Stimulated activated CD4-positive, alpha-beta T cell treated with anti-CD3 and anti-CD28 coated beads, Interleukin-15, amount 100 ng/mL, for 1 hour (primary cell): ENCODE measurements at places on chromosomes 6 and 20.

DNA sequence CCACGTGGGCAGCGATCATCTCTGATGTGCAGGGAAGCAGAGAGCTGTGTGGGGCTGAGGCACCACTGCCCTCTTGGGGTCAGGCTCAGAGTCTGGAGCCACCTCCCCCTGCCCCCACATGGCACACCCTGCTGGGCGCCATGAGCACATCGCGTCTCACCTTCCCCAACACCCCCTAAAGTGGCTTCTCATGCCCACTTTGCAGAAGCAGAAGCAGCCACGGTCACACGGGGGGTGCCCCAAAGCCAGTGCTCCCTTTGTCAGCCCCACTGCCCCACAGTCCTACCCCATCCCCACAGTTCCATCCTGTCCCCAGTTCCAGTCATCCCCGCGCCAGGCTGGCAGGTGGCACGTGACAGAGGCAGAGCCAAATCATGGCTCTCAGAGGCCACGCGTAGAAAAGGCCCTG lies 19.5 kb downstream of the SDCBP2 start:
- DNase-seq = no peak

DNA sequence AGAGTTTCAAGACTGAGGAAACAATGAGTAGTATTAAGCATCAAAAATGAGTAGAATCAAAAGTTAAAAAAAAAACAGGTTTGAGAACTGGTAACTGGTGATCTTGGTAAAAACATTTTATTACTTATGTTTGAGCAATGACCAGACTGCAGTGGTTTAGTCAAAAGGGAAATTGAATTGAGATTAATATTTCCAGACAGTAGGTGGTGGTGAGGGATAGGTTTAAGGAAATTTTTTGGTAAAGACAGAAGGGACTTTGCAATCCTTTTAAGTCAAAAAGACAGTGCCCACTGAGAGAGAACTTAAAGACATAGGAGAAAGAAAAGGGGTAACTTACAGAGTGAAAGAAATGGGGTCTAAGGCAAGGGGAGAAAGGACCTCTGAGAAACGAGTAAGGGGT lies 156.9 kb downstream of the ASCC3 start:
- DNase-seq = no peak

DNA sequence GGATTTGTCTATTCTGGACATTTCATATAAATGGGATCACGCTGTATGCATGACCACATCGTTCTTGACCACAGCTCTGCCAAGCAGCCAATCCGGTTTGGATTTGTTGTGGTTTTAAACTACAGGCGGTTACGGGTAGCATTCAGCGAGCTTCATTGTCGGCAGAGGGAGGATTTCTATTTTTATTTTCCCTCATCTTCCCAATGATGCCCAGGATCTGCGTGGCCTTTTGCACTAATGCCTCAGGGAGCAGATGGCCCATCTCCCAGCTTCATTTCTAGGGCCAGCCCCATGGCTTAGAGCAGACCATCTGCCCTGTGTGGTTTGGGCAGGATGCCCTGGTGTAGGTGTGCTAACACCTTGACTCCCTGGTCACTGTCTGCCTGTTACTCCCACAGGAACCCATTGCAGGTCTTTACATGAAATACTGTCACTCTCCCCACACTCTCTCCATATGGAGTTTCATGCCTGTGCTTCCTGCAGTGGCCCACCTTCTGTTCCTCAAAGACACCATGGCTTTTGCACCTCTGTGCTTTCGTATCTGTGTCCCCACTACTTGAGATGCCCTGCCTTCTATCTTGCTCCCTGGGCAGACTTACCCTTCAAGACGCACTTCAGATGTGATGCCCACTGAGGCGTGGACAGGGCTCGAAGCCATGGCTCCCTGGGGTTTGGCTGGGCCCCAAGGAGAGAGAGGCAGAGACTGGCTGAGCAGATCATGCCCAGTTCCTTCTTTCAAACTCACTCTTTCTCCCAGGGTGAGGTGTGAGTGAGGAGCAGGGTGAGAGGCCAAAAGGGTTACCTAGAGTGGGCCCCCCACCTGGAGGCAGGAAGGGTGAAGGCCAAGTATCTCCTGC lies 26.0 kb downstream of the SDCBP2 start:
- DNase-seq = no peak

DNA sequence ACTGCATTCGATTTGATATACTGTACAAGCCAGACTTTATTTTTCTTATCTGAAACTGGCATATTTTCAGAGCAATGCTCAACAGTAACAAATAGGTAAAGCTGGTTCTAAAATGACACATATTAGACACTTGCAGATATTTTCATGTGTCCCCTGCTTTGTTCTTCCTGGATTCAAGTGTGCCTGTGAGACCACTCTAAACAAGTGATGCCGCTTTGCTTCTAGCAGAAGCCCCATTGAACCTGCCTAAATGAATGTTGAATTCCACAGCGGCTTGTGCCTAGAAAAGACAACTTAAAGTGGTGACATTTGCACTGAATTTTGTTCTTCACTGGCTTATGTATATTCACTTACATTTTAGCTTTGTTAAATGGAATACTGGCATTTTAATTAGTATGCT lies 115.7 kb downstream of the AKAP7 start:
- DNase-seq = no peak

- no peak for DNase-seq
These were observed 235.8 kb downstream of the ALDH8A1 start for GRCh38 chr6:134714113-134714512.

DNA sequence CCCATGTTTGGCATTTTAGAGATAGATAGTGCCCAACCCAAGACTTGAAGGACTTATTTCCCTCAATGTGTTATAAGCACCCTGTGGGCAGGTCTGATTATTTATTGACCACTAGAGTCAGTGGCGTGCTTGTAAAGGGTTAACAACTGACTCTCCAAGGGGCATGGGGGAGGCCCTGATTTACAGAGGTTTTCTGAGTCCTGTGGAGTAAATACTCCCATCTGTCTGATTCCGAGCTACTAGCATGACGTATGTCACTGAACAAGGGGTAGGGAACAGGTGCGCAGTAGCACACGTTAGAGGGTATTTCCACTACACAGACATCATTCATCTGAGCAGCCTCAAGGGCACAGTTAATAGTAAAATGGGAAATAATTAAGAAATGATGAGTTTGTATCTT lies 17.4 kb upstream of the TRAM2 start:
- DNase-seq = no peak

- DNase-seq = no peak
These were observed 13.4 kb upstream of the MAPK13 start for GRCh38 chr6:36116943-36117342.

DNA sequence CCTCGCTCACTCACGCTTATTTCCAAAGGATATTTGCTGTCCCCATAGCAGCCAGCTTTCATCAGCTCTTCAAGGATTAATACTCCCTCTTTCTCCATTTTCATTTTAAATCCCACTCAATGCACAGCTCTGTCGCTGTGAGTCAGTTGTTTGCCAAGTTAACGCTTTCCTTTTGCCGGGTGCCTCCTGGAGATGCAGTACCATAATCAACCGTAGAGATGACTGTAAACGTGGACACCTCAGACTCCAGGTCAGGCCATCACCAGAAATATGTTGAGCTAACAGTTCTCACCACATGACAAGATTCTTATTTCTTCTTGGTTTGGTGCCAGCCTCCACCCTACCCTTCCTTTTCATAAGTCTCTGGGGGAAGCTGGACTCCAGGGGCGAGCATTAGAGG lies 66.6 kb upstream of the TAB2 start:
- DNase-seq = no peak

GRCh38 chr6:82056567-82056966 lies 191.0 kb downstream of the IBTK start:
- DNase-seq = no peak

DNA sequence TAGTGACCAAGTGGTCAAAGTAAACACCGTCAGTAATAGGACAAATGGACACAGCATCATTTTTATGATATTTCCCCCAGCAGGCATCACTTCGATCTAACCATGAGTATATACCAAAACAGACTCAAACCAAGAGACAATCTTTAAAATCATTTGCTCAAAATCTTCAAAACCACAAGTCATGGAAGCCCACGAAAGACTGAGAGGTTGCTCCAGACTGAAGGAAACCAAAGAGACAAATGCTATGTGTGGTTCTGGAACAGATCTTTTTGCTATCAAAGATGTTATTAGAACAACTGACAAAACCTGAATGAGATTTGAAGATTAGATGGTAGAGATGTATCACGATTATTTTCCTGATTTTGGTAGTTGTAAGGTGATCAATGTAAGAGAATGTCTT lies 197.7 kb downstream of the TBXT start:
- DNase-seq = no peak

- no peak for DNase-seq
These were observed 20.3 kb upstream of the PNPLA1 start for GRCh38 chr6:36249536-36249935.

DNA sequence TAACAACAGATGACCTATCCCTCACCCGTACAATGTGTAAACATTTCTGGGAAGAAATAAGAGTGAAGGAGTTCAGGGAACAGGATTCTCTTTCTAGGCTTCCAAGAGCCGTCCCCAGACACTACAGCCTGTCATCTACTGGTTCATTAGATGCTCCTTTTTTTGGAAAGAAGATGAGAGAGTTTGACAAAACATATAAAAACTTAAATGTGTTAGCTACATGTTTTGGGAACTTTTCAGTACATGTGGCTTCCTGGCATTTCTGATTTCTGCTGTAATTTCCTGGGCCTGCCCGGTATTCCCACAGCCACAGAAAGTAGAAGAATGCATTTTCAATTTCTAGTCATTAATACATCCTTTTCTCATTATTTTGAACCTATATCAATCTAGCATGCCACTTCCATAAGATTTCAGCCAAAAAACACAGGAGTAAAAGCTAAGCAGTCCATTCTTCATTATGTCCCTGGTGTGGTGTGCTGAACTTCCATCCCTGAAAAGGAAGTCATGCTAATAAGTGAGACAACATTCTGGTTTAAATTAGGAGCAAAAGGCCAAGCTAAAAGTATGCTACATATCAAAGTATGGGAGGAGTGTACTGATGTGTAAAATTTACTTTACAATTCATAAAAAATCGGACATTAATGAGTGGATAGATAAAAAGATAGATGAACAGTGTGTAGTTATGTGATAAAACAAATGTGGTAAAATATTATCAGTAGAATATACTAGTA lies 198.2 kb downstream of the WDR27 start:
- no peak for DNase-seq

GRCh38 chr20:63125581-63125837 lies 90.4 kb downstream of the YTHDF1 start:
- DNase-seq = no peak

- DNase-seq = no peak
These were observed 145.9 kb upstream of the CITED2 start for GRCh38 chr6:139520321-139520768.

DNA sequence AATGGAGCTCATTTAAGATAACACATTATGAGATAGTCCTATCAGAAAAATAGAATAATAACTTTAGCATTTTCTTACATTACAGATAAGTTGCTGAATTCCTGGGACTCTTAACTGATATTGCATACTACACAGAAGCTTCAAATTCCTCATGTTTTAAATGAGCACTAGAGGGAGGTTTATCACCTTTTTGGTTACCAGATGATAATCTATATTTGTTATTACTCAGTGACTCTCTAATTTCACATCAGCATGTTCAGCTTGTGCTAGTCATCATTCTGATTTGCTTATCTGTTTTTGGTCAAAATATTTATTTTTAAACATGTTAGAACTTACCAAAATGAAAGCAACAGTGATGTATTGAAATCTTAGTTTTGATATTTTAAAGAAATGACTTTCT lies 20.5 kb upstream of the GJA10 start:
- DNase-seq = no peak

DNA sequence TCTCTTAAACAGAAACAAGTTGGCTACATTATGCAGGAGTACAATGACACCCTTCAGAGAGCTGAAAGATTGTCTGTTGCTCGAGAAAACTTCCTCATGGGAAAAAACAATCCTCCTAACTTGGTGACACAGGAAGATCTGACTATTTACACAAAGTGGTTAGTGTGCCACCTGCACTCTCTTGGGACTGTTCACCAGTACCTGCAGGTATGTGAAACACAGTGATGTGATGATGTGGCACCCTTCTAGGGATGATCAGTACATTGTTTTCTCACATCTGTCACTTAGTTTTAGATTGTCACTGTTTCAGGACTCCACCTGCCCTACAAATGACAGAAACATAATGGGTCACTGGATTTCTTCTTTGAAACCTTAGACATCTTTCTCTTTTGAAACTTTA lies 101.8 kb downstream of the CEP57L1 start:
- no peak for DNase-seq

GRCh38 chr20:8788831-8789230 lies 280.1 kb upstream of the PLCB4 start:
- DNase-seq = no peak
